Epithelial cell of umbilical artery (primary cell): ENCODE measurements at places on chromosomes 13 and 19. TPM values are rescaled to one million over a fixed set of nuclear protein-coding genes. Genes with fewer than 3 reads are reported as not detected.

P2RY11 gene
- total RNA-seq = 2.0 and 2.9 TPM in 2 replicates

ZNF724 gene
- 6.8 and 10.2 TPM in 2 replicates for total RNA-seq

A1BG gene
- 3.6 and 6.2 TPM in 2 replicates for total RNA-seq

TJP3 gene
- total RNA-seq = not detected in 2 replicates

FREM2 gene
- total RNA-seq = not detected in 2 replicates

DHRS12 gene
- total RNA-seq = 3.0 and 5.2 TPM in 2 replicates
